ENCODE measurements at places on chromosomes 2 and 18. TPM values are rescaled to one million over a fixed set of nuclear protein-coding genes. Genes with fewer than 3 reads are reported as not detected.

GRCh38 chr2:203983064-203983715 lies 46.6 kb downstream of the ICOS start:
- DNase-seq: no peak

DNA sequence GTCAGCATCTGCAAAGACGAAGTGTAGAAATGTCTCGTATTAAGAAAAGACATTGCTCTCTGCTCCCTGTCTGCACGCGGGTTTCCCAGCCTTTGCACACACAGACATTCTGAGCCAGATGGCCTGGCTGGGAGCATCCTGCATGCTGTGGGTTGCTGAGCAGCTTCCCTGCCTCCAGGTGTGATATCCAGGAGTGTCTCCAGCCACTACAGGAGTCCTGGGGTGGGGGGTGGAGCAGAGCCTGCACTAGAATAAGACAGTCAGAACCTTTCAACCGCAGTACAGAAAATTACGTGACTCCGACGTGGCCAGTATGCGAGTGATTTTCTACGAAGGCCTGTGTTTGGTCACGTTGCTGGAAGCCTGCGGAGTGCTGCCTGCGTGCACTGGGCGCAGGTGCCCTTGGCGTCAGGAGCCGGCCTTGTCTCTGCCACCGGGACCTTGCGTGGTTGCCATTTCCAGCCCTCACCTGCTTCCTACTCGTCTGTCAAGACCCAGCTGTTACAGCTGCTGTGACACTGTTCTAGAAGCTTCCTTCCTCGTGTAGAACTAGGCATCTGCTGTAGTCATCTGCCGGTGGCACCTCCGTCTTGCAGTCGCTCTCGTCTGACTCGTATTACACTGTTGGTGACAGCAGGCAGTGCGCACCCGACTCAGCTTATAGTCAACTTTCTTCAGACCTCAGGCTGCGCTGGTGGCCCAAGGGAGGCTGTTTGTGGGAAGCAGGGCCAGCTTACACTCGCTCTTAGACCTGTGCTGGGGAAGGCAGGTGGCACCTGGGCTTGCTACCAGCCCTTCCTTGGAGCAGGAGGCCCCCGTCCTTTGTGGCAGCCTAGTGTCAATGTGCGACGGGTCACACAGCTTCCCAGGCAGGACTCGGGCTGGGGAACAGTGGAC lies 11.2 kb downstream of the CTDP1 start:
- DNase-seq: no peak

DNA sequence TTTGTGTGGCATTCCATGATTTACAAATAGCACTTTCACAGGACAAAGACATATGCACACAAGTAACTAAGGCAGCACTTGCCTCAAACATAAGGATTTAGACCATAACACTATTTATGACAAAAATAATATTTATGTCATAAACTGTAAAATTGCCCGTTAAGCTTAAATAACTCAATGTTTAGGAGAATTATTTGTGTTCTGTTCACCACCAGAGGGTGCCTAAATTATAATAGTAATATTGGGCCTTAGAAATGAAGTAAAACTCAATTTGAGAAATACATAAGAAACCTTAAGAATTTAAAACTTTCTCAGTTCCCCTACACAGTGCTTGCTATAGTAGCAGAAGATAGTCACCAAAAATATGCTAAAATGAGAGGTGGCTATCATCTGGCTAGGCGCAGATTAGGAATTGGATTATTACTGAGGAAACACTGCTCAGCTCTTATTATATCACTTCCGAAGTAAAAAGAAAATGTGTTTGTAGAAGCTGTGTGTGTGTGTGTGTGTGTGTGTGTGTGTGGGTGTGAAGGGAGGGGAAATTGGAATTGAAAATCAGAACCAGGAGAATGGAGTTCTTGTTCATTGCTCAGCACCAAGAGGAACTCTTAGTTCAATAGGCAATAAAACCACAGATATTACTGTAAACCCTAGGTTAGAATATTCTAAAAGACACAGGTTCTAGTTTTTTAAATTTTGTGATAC lies 4.9 kb upstream of the CHN1 start:
- DNase-seq: no peak

DNA sequence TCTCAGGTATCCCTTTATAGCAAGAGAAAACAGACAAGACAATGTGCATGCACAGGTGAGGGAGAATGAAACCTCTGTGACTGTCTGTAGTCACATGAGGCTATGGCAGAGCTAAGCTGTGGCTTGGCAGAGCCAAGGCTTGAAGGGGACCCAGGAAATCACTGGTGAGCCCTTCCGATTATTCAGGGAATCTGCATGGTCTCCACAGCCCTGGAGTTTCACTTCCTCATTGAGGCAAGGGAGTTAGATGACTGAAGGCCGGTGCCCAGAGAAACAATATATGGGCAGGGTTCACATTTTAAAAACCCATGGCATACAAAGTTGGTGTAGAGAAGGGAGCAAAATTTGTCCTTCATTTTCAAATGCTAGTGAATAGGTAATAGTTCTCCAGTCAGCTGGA lies 144.4 kb upstream of the REV1 start:
- no peak for DNase-seq

DNA sequence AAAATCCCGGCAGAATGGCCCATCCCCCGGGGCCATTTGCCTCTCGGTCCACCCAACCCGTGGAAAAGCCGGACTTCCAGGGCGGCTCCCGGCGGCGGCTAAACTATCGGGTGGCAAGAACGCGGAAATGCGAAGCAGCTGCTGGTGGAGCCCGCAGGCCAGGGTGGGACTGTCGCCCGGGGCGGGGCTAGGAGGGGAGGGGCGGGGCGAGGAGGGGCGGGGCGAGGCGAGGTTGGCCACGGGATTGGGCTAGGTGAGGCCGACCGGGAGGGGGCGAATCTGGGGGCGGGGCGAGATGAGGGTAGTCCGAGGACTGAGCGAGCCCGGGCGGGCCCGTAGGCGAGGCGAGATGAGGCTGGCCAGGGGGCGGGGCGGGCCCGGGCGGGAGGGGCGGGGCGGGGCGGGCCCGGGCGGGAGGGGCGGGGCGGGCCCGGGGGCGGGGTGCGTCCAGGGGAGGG lies 315 bp upstream of the SLC66A3 start:
- peak; percentile 99 for DNase-seq

- no peak for DNase-seq
These were observed 736.3 kb downstream of the NRXN1 start for GRCh38 chr2:50295596-50295995.

GRCh38 chr2:35468245-35468644 lies 887.3 kb upstream of the CRIM1 start:
- no peak for DNase-seq

DNA sequence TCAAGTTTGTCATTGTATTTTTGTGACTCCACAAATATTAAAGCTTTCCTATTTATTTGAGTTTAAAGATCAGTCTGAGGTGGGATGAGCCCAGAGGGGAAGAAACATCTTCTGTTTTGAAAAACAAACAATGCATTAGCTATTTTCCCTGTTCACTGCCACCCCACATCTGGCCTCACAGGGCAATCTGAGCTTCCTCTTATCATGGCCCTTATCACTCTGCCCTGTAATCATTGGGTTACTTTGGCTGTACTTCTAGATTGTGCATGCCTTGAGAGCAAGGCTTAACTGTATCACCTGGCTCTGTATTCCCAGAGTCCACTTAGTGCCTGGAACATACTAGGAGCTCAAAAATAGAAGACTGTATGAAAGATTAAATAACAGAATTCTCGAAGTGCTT lies 241.6 kb upstream of the NT5C1B start:
- DNase-seq: no peak

GRCh38 chr2:59297816-59298215 lies 1056.7 kb upstream of the FANCL start:
- DNase-seq: no peak

GRCh38 chr2:75274936-75275335 lies 75.6 kb upstream of the TACR1 start:
- no peak for DNase-seq

DNA sequence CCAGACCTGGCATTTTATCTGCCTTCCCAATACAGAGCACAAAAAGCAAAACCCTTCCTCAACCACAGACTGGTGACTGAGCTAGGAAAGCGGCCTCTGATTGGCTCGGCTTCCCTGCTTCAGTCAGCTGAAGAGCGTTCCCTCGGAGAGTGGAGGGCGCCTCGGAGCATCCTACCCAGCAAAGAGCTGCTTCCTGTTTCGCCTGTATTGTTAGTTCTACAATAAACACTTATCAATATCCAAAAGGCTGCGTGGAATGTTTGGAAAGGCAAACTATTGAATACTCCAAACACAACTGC lies 125.0 kb downstream of the CACNB4 start:
- peak; percentile 34 for DNase-seq

- no peak for DNase-seq
These were observed 46.6 kb upstream of the CTLA4 start for GRCh38 chr2:203820969-203821368.

DNA sequence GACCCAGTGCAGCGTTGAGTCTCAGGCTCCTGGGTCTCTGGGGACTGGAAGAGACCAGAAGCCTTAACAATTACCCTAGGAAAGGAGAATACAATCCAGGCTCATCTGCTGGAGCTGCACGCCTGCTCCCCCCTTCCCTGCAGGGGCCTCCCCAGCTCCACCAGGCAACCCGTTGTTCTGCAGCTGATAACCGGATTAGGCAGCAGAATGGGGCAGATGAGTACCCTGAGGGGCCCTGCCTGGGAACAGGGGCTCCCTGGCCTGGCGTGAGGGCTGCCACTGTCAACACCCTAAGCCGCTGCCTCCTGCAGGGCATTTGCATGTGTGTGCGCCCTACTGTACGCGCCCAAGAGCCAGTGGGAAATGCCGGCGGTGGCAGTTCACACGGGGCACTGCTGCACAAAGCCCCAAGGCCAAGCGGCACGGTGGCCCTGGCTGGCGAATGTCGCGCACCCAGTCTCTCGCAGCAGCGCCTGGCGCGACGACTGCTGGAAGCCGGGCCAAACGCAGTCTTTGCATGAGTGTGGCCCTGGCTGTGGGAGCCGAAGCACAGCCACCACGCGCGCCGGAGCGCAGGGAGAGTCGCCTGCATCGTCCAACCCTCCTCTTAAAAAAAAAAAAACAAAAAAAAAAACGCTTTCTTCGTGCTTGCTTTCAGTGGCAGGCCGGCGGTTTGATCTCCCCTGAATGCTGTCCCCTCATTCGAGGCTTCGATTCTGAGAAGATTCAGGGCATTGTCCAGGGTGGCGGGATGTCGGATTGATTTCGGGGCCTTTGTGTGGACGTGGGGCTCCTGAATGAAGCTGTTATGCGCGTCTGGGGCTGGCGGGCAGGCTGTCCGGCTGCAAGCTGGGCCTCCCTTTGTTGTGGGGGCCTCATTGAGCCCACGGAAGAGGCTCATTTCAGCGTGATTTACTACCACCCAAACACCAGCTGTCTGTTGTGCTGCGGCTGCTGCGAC lies 63.8 kb downstream of the SETBP1 start:
- peak; percentile 71 for DNase-seq

DNA sequence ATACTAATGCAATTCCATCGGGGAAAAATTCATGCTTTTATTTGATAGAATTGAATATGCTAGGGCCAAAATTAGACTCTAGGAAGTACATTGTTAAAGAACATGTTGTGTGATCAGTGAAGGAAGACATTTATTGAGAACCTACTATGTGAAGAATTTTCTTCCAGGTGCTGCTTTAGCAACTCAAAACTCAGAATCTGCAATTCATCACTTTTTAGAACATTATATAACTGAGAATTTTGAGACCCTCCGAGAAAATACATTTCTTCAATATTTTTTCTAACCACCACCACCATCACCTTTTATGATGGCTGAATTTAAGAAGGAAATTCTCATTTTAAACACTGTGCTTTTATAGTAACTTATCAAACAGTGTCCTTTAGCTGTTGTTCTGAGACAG lies 315.2 kb downstream of the FIGN start:
- no peak for DNase-seq

GRCh38 chr18:25229920-25230319 lies 122.0 kb downstream of the ZNF521 start:
- DNase-seq: no peak

DNA sequence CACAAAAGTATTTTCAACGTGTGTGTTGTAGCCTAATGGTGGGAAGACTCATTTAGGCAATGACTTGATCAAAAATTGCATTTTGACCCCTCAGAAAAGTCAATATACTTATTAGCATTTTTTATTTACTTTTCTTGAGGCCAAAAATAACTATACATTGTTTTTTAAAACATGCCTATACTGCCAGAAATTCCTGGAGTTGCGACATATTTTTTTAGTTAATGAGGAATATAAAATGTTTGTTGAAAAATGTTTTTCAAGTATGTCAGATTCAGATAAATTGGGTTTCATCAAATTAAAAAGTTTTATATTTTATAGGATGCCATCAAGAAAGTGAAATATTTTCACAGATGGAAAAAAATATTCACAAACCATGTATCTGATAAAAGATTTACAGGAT lies 39.6 kb downstream of the R3HDM1 start:
- DNase-seq: no peak

DNA sequence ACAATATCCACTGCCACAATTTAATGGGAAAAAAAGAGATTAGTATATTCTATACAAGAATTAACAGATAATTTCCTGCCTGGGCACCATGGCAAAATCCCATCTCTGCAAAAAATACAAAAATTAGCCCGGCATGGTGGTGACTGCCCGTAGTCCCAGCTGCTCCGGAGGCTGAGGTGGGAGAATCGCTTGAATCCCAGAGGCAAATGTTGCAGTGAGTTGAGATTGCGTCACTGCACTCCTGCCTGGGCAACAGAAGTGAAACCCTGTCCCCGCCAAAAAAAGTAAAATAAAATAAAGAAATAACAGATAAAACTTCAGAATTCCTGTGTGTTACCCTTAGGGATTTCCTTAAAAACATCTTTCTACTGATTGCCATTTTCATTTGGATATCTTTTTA lies 1194.8 kb upstream of the PIK3C3 start:
- no peak for DNase-seq

GRCh38 chr2:191699341-191699945 lies 21.5 kb downstream of the NABP1 start:
- no peak for DNase-seq

DNA sequence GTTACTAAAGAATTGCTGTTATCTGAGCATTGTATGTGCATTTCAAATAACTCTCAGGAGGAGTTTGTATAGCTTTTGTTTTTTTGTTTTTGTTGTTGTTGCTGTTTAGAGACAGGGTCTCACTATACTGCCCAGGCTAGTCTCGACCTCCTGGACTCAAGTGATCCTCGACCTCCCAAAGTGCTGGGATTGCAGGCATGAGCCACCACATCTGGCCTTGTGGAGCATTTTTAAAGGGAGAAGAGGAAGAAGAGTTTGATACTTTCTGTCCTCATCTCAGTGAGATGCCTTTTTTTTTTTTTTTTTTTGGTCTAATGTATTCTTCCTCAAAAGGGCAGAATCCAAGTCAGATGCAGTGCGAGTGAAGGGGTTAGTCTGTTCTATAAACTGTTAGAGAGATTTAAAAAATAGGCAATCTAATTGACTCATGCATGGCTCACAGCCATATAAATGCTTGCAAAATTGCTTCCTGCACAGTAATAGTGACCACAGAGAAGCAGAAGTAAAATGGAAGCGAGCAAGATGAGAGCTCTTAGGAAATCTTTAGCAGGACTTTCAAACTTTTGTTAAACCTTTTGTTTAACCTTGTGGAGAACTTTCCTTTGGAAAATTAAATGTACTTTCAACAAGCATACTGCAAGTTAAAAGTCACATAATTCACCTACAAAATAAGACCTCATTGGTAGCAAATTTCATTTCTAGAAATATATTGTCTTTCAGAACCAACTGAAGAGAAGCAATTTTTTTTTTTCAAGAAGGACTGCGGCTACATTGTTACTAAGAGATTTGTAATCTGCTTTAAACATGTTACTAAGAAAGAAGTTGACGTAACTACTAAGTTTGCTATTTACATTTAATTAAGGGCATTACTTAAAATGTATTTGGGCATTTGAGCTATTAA lies 52.3 kb upstream of the ROCK1 start:
- no peak for DNase-seq

Gene FLACC1
- total RNA-seq: 5.0 TPM

Gene CAPN14
- 0.42 TPM for total RNA-seq

Gene IGFBP5
- 156 TPM for total RNA-seq

Gene CNTNAP5
- total RNA-seq: not detected

Gene MREG
- 0.84 TPM for total RNA-seq

Gene CDK15
- total RNA-seq: 0.30 TPM

Gene APOB
- total RNA-seq: 9.7 TPM

Data from left ventricle myocardium superior (tissue), 1 donor.